Globus pallidus (tissue), 1 donor: ENCODE measurements at places on chromosomes 11 and 22.
A peak's percentile ranks its signal among the peaks of the same experiment; 100 is the strongest.

- no peak for DNase-seq
Measured at GRCh38 chr22:25348391-25348790, 129.0 kb downstream of the CRYBB2 start.

DNA sequence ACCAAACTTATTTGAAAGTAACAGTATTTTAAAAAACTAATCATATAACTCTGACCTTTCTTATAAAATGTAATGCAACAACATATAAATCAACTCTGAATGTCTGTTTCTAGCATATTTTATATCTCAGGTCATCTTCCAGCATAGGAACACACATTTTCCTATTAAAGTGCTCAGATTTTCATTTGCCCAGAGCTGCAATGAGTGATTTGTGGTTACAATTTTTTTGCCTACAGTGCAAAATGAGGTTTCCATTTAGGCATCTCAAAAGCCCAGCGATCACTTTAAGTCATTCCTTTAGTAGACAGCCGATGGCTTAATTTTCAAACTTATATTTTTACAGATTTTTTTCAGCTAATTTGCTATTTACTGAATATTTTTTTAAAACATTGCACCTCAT lies 1.0 kb downstream of the LYVE1 start:
- no peak for DNase-seq

DNA sequence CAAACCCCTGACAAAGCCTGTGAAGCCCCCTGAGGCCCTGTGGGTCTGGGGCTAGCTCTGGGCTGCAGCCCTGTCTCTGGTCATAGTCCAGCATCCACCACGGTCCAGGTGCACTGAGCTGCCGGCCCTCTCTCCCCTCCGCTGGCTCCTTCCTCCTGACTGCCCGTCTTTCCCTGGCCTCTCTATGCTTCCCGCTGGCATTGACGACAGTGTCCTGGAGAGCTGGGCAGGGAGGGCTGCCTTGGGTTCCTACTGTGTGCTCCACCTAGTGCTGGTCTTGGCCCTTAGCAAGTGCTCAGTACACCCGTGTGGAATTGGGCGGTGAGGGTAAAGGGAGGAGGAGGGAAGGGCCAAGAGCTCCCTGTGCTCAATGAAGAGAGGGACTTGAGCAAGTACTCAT lies 868 bp upstream of the MYEOV start:
- DNase-seq = no peak

DNA sequence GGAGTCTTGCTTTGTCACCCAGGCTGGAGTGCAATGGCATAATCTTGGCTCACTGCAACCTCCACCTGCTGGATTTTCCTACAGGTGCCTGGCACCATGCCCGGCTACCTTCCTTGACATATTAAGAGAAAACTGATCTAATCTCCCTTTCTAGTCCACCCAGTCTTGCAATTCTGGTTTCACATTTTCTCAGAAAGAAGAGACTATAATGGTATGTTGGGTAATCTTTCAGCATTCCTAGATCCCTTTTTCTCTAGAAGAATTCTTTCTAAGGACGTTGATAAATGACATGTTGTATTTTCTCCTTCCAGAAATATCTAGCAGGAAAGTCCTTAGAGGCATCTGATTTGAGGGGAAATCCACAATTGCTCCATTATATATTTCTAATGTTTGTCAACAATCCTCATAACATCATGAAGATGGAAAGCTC lies 10.4 kb upstream of the HSPA8 start:
- DNase-seq = no peak

GRCh38 chr11:72598466-72598865 lies 75.8 kb downstream of the PDE2A start:
- no peak for DNase-seq

DNA sequence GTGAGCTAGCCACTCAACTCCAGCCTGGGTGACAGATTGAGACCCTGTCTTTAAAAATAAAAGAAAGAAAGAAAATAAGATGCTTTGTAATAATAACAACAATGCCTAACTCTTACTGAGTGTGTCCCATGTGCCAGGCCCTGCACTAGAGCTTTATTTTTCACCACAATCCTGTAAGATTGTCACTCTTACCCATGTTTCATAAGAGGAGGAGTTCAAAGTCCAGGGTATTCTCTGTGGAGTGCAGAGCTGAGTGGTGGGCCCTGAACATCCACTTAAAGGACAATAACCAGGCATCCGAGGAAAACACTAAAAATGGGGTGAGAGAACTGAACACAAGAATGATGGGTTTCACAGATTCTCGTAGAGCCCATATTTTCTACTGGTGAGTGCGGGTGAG lies 925 bp upstream of the C11orf52 start:
- DNase-seq = no peak

GRCh38 chr22:19779011-19779421 lies 18.4 kb downstream of the TBX1 start:
- DNase-seq = no peak

DNA sequence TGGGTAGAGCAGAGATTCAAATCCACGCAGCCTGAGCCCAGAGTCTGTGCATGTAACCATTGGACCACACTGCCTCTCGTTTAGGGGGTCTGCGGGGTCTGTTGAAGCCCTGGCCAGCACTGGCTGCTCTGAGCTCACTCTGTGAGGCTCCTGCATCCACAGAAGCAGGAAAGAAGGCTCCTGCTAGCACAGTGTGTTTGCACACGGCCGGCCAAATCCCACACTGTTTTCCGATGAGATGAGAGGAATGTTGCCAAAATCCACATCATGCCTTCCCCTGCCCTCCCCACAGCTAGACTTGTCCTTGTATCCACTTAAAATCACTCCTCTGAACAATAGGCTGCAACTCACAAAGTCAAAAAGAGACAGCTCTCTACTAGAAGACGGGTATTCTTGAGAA lies 10.6 kb upstream of the SLC22A12 start:
- peak; percentile 5 for DNase-seq

GRCh38 chr11:87447606-87448005 lies 409.9 kb downstream of the TMEM135 start:
- DNase-seq = no peak

- DNase-seq = no peak
Measured at GRCh38 chr11:21343204-21343603, 673.8 kb downstream of the NELL1 start.

DNA sequence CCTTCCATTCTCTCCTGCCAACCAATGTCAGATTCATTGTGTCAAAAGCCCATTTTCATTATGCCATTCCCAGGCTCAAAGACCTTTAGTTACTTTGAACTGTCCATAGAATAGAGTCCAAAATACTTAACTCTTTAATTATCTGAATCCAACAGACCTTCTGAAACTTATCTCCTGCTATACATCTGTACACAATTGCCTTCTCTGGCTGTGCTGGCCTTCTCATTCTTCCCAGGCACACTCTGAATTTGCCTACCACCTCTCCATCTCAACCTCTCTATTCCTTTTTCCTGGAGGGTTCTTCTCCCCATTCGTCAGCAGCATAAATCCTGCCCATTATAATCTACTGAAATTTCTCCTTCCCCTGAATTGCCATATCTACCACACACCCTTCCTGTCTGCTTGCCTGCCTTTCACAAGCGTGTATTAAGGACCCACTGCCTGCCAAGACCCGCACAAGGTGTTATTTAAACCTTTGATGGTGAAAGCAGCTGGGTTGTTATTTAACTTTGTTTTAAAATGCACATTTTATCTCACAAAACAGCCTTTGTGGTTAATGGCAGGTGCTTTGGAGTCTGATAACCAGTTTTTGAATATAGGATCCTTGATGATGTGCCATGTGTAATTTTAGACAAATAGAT lies 125.9 kb downstream of the CCDC81 start:
- no peak for DNase-seq

- DNase-seq = no peak
Measured at GRCh38 chr11:64661614-64662013, 61.4 kb downstream of the NRXN2 start.

DNA sequence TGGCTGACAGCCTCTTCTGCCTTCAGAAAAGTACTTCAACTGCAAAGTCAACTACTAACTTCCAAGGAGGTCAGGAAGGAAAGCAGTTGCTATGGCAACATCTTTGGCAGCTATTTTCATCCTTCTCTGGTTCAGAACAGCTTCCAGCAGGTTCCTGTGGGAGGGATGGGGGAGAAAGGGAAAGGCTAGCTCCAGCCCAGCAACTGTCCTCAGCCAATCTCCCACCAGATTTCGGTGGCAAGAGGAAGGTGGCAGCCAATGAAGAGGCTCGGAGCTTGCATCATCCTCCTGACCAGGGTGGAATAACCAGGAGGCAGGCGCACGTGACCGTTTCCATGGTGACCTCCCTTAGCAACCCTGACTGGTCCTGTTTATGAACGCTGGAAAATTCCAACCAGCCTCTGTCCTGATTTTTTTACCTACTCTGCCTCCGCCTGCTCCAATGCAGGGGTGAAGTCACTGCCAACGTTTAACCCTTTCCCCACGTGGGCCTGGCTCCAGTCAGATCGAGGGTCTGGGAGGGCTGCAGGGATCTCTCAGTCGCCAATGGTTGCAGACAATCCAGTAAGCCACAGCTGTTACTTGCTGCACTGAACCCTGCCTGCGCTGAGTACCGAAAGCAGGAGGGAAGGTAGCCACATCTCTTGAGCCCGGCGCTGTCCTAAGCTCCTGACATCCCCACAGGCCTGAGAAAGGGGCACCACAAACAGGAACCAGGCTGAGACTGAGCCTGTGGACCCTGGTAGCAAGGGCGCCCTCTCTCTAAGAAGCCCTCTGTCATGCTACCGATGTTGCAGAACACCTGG lies 11.2 kb upstream of the MALAT1 start:
- peak; percentile 100 for DNase-seq

GRCh38 chr11:103358251-103358650 lies 249.0 kb downstream of the DYNC2H1 start:
- no peak for DNase-seq

- DNase-seq = no peak
Measured at GRCh38 chr11:16632295-16633200, 105.9 kb upstream of the C11orf58 start.

DNA sequence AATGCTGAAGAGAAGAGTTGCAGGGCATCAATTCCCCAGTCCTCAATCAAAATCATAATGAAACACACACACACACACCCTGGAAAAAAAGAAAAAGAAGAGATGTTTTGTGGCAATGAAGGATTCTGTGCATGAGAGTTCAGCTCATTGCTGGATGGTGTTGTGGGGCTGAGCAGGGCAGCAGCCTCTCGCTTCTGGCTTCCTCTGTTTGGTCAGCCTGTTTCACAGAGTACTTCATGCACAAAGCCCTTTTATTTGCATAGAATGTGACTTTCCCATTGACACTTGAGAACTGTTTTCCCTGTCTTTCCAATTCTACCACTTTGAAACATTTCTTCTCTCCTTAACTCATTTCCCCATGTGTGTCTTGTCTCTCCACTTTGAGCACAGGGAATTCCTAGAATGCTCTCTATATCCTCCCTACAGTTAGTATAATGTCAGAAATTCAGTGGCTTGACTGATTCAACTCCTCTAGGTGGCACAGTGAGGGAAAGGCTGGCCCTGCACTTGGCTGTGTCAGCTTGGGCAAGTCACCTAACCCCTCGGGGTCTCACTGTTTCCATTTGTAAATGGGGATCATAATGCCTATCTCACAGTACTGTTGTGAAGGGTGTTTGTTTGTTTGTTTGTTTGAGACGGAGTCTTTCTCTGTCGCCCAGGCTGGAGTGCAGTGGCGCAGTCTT lies 25.4 kb upstream of the BSX start:
- peak; percentile 11 for DNase-seq

GRCh38 chr11:114039551-114039950 lies 20.0 kb upstream of the ZBTB16 start:
- DNase-seq = no peak

GRCh38 chr11:78753297-78753696 lies 178.6 kb upstream of the NARS2 start:
- no peak for DNase-seq

- no peak for DNase-seq
Measured at GRCh38 chr11:29783506-29783905, 233.3 kb downstream of the KCNA4 start.

GRCh38 chr22:27842201-27842600 lies 40.6 kb upstream of the MN1 start:
- DNase-seq = no peak

- DNase-seq = no peak
Measured at GRCh38 chr11:23398052-23398451, 537.8 kb upstream of the CCDC179 start.

- peak; percentile 60 for DNase-seq
Measured at GRCh38 chr22:50731811-50732624, 6.0 kb upstream of the ACR start.

DNA sequence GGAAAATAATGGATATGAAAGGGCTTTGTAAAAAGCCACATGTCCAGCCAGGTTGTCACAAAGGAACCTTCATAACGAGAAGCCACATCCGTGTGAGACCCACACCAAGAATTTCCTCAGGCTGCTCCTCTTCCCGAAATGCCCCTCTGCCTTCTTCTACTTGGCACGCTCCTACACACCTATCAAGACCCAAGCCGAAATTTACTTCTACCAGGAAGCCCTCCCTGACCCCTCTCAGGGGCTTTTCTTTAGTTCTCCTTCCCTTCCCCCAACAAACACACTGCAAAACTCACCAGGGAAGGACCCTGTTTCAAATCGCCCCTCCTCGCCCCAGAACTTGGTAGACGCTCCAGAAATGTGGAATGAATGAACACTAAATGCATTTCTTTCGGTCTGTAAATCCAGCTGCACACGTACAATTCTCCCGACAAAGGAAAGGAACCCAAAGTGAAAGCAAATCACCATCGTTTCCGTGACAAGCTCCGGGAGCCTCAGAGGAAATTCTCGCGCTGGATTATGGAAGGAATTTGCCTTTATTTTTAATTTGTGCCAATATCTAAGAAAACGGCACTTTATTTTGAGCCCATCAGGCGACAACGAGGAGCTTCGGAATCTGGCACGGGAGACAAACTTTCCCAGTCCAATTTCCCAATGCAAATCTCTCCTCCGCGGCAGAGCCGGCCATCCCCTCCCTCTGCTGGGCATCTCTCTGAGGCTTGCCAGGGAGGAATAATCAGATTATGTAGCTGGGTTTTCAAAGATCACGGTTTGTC lies 13.2 kb upstream of the SHISAL1 start:
- no peak for DNase-seq

DNA sequence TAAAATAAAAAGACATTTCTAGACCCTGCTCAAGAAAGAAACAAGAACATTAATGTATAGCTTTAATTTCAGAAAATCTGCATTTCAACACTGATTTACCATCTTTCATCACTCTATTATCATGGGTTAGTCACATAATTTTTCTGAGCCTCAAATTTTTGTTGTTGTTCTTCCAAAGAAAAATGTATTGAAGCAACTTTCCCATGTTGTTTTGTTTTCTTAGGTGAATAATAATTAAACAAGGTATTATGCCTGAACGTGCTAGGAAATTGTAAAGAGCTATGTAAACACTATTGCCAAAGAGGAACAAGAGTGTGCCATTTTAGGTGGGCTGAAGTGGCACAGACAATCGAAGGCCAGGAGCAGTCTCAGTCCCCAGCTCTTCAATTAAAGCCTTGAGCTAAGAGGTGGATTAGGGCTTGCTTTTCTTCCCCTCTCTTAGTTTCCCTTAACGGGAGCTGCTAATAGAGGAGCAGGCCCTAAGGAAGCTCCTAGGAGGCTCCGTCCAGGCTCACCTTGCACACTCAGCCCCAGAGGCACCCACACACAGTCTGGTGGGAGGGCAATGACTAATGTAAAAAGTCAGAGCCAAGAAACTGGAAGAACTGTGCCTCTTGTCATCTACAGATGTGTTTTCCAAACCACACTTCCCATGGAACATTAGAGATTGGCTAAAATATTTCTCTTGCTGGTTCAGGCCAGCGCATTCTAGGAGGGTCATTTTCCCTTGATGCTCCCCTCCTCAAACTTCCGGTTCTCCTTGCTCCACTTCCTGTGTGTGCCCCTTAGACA lies 8.8 kb upstream of the UBASH3B start:
- DNase-seq = no peak

- no peak for DNase-seq
Measured at GRCh38 chr11:33520112-33520511, 180.5 kb downstream of the C11orf91 start.

GRCh38 chr22:43435851-43436811 lies 24.3 kb downstream of the MPPED1 start:
- no peak for DNase-seq
